ENCODE measurements at places on chromosomes 7 and 10.
A peak's percentile ranks its signal among the peaks of the same experiment; 100 is the strongest.

- no peak for DNase-seq
- H3K4me1 ChIP-seq = peaks cover 8% of the 10 kb centered on the region
- no peak overlapping the region for H3K27ac ChIP-seq
- H3K4me3 ChIP-seq = no peak overlapping the region
These were observed 125.7 kb downstream of the ZMYND11 start for GRCh38 chr10:260819-261429.

DNA sequence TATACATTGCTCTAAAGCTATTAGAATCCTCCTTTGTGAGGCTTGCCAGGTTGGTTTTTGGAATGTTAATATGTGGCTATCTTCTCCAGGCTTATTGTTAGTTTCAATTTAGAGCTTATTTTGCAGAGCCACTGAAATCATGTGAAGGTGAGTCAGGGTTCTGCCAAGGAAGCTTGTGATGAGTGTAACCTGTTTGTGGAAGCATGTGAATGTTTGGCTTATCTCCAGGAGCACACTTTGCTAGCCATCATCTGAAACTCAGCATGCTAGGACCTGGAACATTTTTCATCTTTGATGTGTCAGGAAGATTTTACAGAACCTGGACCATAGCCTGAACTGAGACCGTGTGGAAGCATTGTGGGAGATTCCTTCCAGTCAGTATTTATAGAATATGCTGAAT lies 197.3 kb downstream of the PPP1R9A start:
- H3K27ac ChIP-seq = no peak overlapping the region
- no peak for DNase-seq
- no peaks in the 10 kb centered on the region for H3K27me3 ChIP-seq
- H3K4me1 ChIP-seq = no peaks in the 10 kb centered on the region

DNA sequence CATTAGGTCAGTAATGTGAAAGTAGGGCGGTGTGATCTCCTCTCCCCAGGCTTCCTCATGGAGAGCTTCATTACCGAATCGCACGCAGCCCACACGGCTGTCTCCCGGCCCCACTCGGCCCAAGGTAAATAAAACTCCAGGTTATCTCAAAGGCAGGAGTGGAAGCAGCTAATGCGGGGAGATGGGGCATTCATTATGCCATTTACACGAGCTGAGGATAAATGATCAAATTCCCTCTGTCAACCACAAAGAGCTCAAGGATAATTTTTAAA lies 93.5 kb downstream of the ADARB2 start:
- no peak overlapping the region for H3K27ac ChIP-seq
- H3K4me1 ChIP-seq = no peaks in the 10 kb centered on the region
- H3K4me3 ChIP-seq = no peak overlapping the region
- no peak for DNase-seq
- no peaks in the 10 kb centered on the region for H3K27me3 ChIP-seq

GRCh38 chr7:29328045-29328444 lies 133.5 kb downstream of the CHN2 start:
- H3K4me3 ChIP-seq = no peak overlapping the region
- peak; percentile 12 for DNase-seq
- H3K27ac ChIP-seq = no peak overlapping the region
- H3K4me1 ChIP-seq = peaks cover 36% of the 10 kb centered on the region
- no peaks in the 10 kb centered on the region for H3K27me3 ChIP-seq

DNA sequence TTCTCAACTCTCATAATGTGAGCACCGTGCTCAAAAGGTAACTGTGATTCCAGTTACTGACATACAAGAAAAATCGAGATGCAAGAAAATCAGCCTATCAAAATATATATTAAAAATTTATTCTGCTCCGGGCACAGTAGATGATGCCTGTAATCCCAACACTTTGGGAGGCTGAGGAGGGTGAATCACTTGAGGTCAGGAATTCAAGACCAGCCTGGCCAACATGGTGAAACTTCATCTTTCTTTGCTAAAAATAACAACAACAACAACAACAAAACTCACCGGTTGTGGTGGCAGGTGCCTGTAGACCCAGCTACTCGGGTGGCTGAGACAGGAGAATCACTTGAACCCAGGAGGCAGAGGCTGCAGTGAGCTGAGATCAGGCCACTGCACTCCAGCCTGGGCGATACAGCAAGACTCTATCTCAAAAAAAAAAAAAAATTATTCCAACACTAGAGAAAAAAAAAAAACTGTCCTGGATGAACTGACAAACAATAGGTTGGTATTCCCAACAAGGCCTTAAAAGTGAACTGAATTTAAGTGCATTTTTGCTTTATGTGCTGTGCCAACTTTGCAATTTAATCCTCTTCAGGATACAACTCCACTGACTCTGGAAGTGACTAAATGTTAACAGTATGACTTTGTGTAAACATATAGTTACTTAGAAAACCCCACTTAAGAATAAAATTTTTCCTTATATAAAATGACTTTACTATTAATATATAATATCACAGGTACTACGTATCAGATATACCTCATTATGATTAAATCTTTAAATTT lies 51.1 kb downstream of the JMJD1C start:
- no peaks in the 10 kb centered on the region for H3K27me3 ChIP-seq
- H3K4me3 ChIP-seq = no peak overlapping the region
- H3K4me1 ChIP-seq = no peaks in the 10 kb centered on the region
- DNase-seq = no peak

DNA sequence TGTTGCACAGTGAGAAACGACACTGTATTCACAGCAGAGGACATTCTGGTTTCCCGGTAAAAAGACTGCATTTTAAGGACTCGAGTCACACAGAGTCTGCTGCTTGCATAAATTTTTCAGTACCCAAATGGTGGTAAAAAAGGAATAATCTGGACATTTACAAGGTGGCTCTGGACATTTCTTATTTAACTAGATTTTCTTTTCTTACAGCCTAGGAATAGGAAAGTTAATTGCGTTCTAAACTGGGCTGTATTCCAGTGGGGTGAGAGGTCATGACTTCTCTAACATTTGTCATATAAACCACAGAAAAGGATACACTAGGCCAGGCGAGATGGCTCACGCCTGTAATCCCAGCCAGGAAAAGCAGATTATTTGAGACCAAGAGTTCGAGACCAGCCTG lies 237.5 kb upstream of the KLF6 start:
- no peak overlapping the region for H3K4me3 ChIP-seq
- no peak for DNase-seq
- H3K36me3 ChIP-seq = no peaks in the 10 kb centered on the region
